Posterior vena cava (tissue), 2 donors: ENCODE measurements at places on chromosomes 4 and X. TPM values are rescaled to one million over a fixed set of nuclear protein-coding genes. Genes with fewer than 3 reads are reported as not detected.

TRPC3 gene
- 0.24 TPM for total RNA-seq

DNA sequence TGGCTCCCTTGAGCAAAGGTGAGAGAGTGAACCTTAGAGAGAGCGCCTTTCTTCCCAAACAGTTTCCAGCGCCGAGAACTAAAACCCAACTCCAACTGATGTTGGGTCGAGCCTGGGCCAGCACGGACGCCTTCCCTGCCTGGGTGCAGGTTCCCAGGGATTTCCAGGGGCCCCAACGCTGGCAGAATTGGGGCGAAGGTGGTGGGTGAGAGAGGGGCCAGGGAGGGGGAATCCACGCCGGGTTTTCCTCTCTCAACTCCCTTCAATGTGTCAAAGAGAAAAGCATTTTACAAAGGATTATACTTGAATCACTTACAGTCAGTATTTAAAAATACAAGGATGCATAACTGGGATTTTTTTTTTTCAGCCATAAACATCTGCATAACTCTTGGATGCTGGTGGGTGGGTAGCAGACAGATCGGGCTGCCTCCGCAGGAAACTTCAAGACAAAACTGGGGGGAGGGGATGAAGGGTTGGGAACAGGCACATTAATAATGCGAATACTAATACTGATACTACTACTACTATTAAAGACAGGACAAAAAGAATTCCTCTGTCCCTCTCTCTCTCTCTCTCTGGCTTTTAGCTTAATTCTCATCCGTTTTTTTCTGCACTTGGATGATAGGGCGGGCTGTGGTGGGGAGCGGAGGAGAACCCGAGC lies 1.3 kb upstream of the ARX start:
- no peak for DNase-seq

FGFBP1 gene
- not detected for total RNA-seq

- DNase-seq, result no peak
Observed at GRCh38 chrX:96445531-96446065, 239.0 kb upstream of the DIAPH2 start.

- peak; percentile 84 for DNase-seq
Observed at GRCh38 chrX:9312922-9313867, 151.7 kb upstream of the TBL1X start.

GRCh38 chrX:12617241-12617640 lies 174.0 kb upstream of the PRPS2 start:
- no peak for DNase-seq

RASSF6 gene
- total RNA-seq, result not detected

GRCh38 chr4:188297873-188298272 lies 158.6 kb downstream of the TRIML1 start:
- no peak for DNase-seq

GRCh38 chr4:182975806-182976205 lies 58.6 kb upstream of the DCTD start:
- no peak for DNase-seq
